ENCODE measurements at places on chromosomes 16 and 17.

DNA sequence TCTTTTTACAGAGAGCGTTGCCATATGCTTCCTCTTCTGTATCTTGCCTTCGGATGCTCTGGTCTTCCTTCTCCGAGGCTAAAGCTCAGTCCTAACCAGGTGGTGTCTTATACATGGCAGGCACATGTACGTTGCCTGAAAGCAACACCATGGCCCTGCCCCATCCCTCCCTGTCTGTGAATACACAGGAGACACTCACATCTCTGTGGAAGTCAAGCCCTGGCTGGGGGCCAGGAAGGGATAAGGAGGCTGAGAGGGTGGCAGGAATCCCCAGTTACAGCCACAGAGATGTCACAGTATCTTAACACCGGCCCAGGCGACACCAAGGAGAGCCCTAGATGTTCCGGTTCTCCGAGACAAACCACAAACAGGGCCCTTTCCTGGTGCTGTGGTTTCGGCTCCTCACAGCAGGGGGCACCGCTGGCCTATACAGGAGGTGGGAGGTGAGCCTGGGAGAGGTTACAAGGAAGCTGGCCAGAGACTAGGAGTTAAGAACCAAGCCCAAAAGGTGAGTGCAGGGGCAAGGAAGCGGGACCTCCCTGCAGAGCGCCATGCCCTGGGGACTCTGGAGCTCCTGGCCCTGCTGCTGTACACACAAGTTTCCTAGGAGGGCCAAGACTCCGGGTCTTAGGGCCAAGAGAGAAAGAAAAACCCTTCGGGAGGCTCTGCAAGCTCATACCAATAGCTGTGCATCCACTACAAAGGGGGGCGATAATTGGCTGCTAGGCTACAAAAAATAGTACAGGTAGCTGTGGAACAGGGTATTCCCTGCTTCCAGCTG is 41.7 kb downstream of the SRL start:
- peak; percentile 36 for DNase-seq

- no peak for DNase-seq
These were observed 2.4 kb upstream of the EIF1 start for GRCh38 chr17:41686281-41686680.

GRCh38 chr17:73281928-73282327 is 20.2 kb upstream of the CPSF4L start:
- DNase-seq: no peak

- no peak for DNase-seq
These were observed 2.7 kb upstream of the CDK5R1 start for GRCh38 chr17:32484041-32484461.

DNA sequence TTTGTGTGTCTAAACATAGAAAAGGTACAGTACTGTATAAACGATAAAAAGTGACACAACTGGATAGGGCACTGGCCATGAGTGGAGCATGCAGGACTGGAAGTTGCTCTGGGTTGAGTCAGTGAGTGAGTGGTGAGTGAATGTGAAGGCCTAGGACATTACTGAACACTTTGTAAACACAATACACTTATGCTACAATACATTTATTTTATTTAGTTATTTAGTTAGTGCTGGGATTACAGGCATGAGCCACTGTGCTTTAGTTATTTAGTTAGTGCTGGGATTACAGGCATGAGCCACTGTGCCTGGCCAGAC is 4.6 kb downstream of the CFAP20 start:
- DNase-seq: no peak

DNA sequence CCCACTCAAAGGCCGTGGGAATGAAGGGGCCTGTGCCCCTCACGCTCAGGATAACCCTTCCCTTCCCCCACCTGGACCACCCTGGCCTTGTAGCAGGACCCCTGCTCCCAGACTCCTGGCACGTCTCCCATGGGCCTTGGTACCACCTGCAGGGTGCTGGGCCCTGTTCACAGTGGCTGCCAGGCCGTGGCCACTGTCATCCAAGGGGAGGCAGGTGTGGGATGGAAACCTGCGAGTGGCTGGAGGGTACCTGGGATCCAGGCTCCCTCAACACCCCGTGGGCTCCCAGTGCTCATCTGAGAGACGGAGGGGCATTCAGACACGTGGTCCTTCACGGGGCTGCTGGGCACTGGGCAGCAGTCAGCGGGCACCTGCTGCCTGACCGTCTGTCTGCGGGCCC is 75.6 kb upstream of the CIBAR2 start:
- DNase-seq: no peak

- DNase-seq: no peak
These were observed 14.7 kb upstream of the GLIS2 start for GRCh38 chr16:4301177-4301576.

GRCh38 chr16:75254359-75254837 is 3.0 kb upstream of the BCAR1 start:
- no peak for DNase-seq

DNA sequence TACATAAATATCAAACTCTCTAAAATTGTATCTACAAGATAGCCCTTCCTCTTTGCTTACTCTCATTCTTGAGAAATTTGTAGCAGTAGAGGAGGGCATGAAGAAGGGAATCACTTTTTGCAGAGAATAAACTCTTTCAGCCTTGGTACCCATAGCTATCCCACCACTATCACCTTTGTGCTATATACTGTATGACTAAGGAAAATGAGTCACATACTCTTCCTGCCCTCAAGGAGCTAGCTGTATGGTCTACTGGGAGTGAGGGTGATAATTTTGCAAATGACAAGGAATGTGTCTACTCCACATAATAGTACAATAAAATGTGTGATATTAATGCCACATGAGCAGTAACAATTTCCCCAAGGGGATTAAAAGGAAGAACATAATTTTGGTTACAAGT is 184.6 kb upstream of the WSB1 start:
- no peak for DNase-seq

DNA sequence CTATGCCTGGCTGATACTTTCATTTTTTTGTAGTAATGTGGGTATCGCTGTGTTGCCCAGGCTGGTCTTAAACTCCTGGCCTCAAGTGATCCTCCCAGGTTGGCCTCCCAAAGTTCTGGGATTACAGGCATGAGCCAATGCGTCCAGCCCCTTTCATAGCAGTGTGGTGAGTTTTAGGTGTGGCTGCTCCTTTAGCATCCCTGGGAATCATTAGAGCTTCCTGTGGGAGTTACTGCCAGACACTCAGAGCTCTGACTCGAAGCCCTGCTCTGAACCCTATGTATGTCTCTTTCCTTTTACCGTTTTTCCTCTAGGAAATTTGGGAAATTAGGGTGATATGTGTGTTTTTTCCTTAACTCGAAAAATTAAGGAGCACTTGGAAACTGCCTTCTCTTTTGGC is 44.5 kb downstream of the NDE1 start:
- no peak for DNase-seq

- DNase-seq: no peak
These were observed 410.2 kb upstream of the PSMD7 start for GRCh38 chr16:73886426-73886825.

All from activated CD4-positive, alpha-beta T cell treated with anti-CD3 and anti-CD28 coated beads, Interleukin-2, Interleukin-6, amounts not matched to agents 100 ng/mL and 50 ng/mL, durations not matched to agents 16 hours and 8 hours (primary cell).